ENCODE measurements at places on chromosomes 6 and 20. TPM values are rescaled to one million over a fixed set of nuclear protein-coding genes. Genes with fewer than 3 reads are reported as not detected.

GRCh38 chr6:149855040-149855654, 9.0 kb downstream of the LRP11 start:
- peaks cover 26% of the 10 kb centered on the region for H3K4me1 ChIP-seq
- no peak for DNase-seq
- peaks cover 14% of the 10 kb centered on the region for H3K36me3 ChIP-seq
- no peaks in the 10 kb centered on the region for H3K27me3 ChIP-seq
- H3K27ac ChIP-seq, result peak overlapping the region; percentile 99
- H3K4me3 ChIP-seq, result peak overlapping the region; percentile 63

FAM50B gene
- total RNA-seq, result 7.3 TPM

- H3K4me3 ChIP-seq, result no peak overlapping the region
- DNase-seq, result no peak
- H3K36me3 ChIP-seq, result no peaks in the 10 kb centered on the region
- peak overlapping the region; percentile 87 for H3K27ac ChIP-seq
- H3K4me1 ChIP-seq, result peaks cover 16% of the 10 kb centered on the region
- peaks cover 13% of the 10 kb centered on the region for H3K27me3 ChIP-seq
Measured at GRCh38 chr6:44738601-44739146, 351.2 kb downstream of the CDC5L start.

DNA sequence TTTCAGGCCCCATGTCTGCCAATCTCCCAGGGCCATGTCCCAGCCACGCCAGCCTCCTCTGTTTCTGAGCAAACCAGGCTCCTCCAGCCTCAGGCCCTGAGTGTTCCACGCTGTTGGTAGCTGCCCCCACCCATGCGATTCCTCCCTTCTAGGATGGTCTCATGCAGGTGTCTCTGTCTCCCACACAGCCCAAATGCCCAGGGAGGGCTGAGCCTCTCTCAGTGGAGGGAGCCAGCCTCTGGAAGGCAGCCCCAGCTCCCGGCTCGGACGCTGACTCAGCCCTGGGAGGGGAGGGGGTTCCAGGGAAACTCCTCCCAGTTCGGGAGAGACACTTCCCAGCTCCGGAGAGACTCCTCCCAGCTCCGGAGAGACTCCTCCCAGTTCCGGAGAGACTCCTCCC, 122.9 kb upstream of the AFDN start:
- no peak overlapping the region for H3K4me3 ChIP-seq
- no peak overlapping the region for H3K27ac ChIP-seq
- peaks cover 10% of the 10 kb centered on the region for H3K4me1 ChIP-seq
- peaks cover 8% of the 10 kb centered on the region for H3K27me3 ChIP-seq

DNA sequence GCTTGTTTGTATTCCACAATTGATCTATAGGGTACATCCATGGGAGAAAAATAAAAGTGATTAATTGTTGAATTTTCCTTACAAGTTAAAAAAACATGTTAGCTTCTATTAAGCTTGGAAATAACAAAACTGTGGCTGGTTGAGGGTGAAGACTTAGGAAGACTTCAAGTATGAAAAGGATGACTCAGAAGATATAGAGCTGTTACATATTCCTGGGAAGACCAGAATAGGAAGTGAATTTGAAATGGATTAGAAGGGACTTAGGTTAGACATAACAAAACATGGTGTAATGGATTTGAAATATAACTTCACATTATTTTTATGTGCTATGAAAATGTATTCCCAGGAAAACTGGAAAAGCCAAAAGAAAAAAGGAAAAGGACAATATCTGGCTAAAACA, 732.2 kb downstream of the HDGFL1 start:
- H3K27ac ChIP-seq, result no peak overlapping the region
- H3K36me3 ChIP-seq, result no peaks in the 10 kb centered on the region
- DNase-seq, result no peak
- no peaks in the 10 kb centered on the region for H3K27me3 ChIP-seq
- H3K4me3 ChIP-seq, result no peak overlapping the region

DNA sequence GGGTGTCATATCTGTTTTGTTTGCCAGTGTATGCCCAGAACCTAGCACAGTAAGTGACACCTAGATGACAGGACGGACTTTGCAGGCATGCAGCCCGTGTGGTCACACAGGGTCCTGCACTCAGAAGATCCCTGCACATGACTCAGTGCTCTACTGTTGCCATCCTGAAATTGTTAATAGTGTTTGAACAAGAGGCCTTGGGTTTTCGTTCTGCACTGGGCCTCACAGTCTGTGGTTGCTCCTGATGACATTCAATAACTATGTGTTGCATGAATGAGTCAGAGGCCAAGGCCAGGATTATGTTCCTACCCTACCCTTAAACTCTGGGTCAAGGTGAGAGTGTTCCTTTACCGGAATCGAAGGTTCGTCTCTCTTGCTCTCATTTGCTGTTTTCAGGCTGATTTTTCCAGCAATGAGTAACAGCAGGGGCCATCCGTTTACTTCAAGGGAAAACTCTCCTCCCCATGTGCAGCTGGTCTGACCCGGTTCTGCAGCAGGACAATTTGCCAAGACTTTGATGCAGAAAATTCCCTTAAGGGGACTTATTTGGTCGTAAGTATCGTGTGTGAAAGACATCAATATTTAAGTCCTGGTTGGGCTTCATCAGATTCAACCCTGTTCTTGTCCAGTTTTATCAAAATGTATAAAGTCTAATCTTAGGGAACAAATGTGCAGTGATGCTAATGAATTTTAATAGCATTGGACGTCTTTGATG, 13.0 kb upstream of the PFDN4 start:
- no peaks in the 10 kb centered on the region for H3K36me3 ChIP-seq
- no peak overlapping the region for H3K4me3 ChIP-seq
- DNase-seq, result no peak
- H3K27me3 ChIP-seq, result no peaks in the 10 kb centered on the region
- no peaks in the 10 kb centered on the region for H3K4me1 ChIP-seq

DNA sequence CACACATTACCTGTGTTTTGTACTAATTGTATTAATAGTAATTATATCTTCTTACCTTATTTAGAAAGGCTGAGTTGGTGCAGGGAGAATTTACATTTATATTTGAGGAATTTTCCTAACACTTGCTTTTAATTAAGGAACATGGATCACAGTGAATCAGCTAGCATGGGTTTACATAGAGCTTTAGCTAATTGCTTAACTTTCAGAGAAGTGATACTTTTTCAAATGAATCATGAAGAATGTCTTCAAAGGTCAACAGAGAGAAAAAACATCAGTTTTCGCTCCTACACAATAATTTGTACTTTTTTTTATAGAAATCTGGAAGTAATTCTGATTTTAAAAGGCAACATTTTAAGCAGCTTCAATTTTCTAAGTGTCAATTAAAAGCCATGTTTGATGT, 195.0 kb upstream of the HEY2 start:
- H3K4me1 ChIP-seq, result peaks cover 35% of the 10 kb centered on the region
- no peak for DNase-seq
- H3K4me3 ChIP-seq, result no peak overlapping the region
- H3K36me3 ChIP-seq, result no peaks in the 10 kb centered on the region
- H3K27me3 ChIP-seq, result no peaks in the 10 kb centered on the region

BPIFB4 gene
- total RNA-seq, result not detected

MPIG6B gene
- 0.41 TPM for total RNA-seq

DNA sequence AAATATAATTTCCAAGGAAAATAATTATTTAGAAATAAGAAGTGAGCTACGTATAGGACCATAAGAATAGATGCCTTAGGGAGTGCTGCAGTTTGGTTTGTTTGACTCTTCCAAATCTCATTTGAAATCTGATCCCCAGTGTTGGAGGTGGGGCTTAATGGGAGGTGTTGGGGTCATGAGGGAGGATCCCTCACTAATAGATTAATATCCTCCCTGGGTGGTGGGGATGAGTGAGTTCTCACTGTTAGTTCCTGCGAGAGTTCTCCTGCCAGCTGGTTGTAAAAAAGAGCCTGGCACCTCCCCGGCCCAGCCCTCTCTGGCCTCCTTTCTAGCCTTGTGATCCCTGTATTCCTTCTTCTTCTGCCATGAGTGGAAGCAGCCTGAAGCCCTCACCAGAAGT, 69.3 kb downstream of the RCAN2 start:
- H3K27me3 ChIP-seq, result no peaks in the 10 kb centered on the region
- no peaks in the 10 kb centered on the region for H3K36me3 ChIP-seq
- H3K4me1 ChIP-seq, result peaks cover 5% of the 10 kb centered on the region
- no peak overlapping the region for H3K4me3 ChIP-seq
- H3K27ac ChIP-seq, result no peak overlapping the region

TRAPPC3L gene
- 0.27 TPM for total RNA-seq

DNA sequence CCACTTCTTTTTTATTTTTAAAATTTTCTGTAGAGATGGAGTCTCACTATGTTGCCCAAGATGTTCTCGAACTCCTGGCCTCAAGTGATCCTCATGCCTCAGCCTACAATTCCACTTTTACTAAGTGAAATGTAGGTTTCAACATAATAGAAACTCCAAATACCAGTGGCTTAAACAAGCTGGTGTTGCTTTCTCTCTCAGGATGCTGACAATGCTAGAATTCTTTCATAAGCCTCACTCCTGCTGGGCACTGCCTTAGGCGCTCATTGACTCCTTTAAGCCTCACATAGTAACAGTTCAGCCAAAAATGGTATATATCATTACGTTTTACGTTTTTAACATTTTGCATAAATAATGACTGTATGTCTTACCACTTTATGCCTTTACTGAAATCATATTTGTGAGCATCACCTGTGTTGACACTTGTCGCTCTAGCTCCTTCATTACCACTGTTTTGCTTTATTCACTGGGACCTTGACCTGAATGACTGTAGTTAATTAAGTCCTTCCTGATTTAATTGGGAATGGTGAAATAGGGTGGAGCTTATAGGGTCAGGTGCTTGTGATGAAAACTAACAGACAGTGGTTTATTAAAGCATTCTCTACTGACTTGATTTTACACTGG, 3.9 kb upstream of the CST9 start:
- no peak overlapping the region for H3K27ac ChIP-seq
- no peak overlapping the region for H3K4me3 ChIP-seq
- DNase-seq, result no peak

DNA sequence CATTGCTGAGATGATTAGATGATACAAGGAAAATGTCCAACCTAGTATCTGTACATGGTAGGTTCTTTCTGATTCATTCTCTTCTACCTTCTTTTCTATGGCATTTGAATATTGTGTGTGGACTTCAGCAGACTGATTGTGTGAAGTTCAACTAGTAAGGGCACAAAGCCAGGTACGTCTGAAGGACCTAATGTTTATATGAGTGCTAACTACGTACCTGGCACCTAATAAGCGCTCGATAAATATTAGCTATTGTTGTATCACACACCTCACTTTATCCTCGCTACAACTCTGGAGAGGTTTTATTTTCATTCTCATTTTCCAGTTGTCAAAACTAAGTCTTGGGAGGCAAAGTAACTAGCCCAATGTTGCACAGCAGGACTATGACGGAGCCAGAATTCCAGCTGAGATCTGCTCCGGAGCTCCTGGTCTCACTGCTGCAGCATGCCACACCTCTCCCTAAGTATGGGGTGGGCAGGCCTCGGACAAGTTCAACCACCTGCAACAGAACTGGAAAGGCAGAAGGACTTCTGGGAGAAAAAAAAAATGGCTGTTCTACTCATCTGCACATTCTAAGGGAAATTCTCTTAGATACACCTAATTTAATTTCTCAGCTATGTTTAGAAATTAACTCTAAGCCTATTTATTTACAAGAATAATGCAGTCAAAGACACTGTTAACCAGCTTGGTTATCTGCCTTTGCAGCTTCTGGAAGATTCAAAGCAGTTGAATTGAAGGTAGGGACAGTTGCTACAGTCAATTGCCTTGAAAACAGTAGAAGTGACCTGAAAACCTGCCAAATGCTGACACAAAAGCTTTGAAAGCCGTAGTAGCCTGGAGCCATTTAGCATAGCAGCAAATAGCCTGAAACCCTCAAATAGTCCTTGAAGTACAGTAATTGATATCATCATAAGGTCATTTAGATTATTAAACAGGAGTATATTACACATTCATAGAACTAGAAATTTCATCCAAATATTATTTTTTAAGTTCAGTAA, 165.0 kb downstream of the PDE7B start:
- peaks cover 22% of the 10 kb centered on the region for H3K4me1 ChIP-seq
- H3K27me3 ChIP-seq, result no peaks in the 10 kb centered on the region
- H3K27ac ChIP-seq, result no peak overlapping the region
- no peak overlapping the region for H3K4me3 ChIP-seq

RBM38 gene
- total RNA-seq, result 26.5 TPM

- H3K27me3 ChIP-seq, result no peaks in the 10 kb centered on the region
- H3K4me3 ChIP-seq, result no peak overlapping the region
- DNase-seq, result no peak
- H3K4me1 ChIP-seq, result peaks cover 8% of the 10 kb centered on the region
- H3K36me3 ChIP-seq, result peaks cover 3% of the 10 kb centered on the region
Measured at GRCh38 chr6:20279051-20279450, 66.8 kb upstream of the MBOAT1 start.

DNA sequence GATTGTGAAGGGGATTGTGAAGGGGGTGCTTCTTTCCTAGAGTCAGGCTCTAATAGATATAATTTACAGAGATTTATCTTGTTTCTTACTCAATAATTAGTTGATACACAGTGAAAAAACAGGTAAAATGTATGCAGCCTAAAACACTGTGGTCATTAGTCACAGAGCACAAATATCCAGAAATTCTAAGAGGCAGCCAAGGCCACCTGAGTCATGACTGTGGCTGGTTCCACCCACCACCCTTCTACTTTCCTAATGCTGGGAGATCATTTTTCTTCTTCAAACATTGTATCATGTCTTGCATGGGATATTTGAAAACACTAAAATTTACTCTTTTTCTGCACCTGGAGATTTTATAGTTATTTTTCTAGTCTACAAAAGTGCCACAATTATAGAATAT, 181.6 kb downstream of the OTOR start:
- no peak overlapping the region for H3K4me3 ChIP-seq
- no peaks in the 10 kb centered on the region for H3K4me1 ChIP-seq
- H3K27ac ChIP-seq, result no peak overlapping the region
- H3K36me3 ChIP-seq, result no peaks in the 10 kb centered on the region
- no peak for DNase-seq

DNA sequence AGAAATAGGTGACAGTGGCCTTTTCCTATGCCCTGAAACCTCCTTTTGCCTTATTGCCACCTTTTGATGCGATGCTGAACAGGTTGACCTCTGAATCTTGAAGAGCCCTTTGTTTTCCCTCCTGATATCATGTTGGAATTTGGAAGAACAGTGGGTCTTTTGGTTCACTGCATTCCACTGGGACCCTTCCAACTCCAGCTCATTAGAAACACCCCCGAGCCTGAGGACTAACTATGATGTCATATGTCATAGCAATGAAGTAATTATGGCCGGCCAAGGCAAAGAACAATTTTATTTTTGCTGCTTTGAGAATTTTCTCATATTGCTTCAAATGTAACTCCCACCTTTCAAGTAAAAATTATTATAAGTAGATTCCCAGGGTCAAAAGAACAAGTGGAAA, 353.4 kb upstream of the JAG1 start:
- no peak overlapping the region for H3K4me3 ChIP-seq
- no peak for DNase-seq
- peaks cover 10% of the 10 kb centered on the region for H3K4me1 ChIP-seq
- H3K27me3 ChIP-seq, result no peaks in the 10 kb centered on the region
- no peak overlapping the region for H3K27ac ChIP-seq
- no peaks in the 10 kb centered on the region for H3K36me3 ChIP-seq

GRCh38 chr20:24773751-24774201, 175.3 kb upstream of the CST7 start:
- no peak overlapping the region for H3K4me3 ChIP-seq
- peaks cover 20% of the 10 kb centered on the region for H3K27me3 ChIP-seq
- peak; percentile 42 for DNase-seq

Data from type B pancreatic cell (in vitro differentiated cells).